HFFc6 (cell line): ENCODE measurements at places on chromosomes 7 and 10.

- DNase-seq = no peak
These were observed 18.0 kb upstream of the NPVF start for GRCh38 chr7:25246306-25246705.

- DNase-seq = peak; percentile 100
These were observed 11.7 kb upstream of the VIM start for GRCh38 chr10:17216217-17216900.

DNA sequence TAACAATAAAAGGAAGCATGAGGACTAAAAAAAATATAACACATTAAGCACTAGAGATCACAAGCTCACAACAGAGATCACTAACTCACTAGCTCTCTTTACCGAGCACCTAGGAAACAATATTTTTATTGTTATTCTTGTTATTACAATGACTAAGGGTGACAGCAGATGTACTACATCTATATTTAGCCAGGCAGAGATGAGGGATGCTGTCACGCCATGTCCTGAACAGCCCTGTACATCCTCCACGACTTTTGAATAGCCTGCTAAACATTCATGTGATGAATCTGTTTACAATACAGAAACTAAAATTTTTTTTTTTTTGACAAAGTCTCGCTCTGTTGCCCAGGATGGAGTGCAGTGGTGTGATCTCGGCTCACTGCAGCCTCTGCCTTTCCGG is 22.7 kb downstream of the FAM133B start:
- DNase-seq = peak; percentile 6

DNA sequence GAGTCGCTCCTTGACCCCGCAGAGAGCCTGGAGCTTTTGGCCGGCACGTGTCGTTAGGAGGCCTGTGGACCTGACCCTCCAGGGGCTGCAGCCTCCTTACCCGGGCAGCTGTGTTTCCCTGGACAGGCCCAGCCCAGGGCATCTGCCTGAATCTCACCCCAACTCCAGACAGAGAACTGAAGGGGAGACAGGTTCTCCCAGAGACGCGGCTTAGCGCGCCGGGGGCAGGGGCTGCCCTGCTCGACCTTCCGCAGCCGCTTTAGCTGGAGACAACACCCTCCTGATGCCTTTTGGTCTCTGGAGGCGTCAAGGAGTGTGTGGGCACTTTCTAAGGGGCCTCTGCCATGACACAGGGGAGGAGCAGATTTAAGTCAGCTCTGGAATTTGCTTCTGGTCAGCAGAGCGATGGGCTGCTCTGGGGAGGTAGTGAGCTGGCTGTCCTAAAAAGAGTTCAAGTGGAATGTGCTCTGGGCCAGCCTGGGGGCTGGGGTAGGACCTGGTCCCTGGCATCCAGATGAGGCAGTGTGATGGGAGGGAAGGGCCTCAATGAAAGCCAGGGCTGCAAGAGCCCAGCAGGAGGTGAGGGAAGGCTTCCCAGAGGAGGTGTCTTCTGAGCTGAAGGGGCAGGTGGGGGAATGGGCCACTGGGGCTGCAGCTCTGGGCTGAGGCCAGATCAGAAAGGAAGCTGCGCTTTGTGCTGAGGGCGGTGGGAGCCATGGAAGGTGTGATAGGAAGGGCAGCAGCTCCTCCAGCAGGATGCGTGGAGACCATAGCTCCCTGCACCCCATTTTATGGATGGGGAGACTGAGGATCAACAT is 5.8 kb downstream of the GRIFIN start:
- no peak for DNase-seq

DNA sequence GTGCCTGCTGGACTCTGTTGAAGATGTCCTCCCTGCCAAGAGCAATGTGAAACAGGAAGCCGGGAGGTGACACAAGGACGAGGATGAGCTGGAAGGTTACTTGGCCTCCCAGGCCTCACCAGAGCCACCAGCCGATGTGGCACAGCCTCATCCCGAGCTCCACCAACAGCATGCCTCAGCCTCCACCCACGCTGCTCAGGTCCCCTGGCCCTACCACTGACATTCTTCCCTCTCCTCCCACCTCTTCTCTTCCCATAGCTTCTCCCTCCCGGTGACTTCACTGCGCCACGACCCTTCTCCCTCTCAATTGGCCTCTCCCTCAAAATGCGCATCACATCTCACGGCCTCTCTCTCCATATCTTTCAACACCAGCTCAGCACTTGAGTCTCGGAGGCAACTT is 249.9 kb downstream of the SKAP2 start:
- no peak for DNase-seq

DNA sequence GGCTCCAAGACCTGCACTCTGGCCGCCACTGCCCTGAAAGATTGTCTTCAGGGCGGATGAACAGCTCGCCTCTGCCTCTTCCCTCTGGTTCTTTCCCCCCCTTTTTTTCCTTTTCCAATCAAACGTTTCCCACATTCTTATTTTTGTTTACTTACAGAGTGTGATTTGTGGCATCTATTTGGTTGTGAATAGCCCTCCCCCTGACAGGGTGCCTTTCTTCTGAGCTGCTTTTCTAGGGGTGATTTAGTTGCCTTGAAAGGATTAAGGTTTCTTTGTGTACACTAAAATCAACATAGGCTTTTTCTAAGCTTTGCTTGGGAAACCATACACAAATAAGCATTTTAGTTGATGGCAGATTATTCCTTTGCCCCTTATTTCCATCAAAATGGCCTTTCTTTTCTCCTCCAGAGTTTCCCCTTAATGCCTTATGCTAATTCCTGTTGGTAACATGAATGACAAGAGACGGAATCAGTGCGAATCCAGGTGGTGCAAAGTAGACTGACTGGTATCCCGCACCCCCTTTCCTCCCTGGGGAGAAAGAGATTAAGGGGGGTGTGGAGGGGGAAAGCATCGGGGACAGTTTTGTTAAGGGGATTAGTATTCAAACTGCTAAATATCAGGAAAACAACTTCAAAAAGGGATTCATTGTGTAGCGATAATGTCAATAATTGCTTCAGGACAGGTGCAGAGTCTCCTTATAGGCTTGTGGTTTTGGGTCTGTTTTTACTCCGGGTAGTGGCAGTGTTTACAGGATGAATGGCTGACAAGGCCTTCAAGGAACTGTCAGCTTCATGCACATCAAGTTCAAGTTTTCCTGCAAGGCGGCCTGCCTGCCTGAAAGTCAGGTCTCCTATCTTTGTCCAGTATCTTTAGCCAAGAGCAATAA is 431.6 kb upstream of the GALNT17 start:
- no peak for DNase-seq

DNA sequence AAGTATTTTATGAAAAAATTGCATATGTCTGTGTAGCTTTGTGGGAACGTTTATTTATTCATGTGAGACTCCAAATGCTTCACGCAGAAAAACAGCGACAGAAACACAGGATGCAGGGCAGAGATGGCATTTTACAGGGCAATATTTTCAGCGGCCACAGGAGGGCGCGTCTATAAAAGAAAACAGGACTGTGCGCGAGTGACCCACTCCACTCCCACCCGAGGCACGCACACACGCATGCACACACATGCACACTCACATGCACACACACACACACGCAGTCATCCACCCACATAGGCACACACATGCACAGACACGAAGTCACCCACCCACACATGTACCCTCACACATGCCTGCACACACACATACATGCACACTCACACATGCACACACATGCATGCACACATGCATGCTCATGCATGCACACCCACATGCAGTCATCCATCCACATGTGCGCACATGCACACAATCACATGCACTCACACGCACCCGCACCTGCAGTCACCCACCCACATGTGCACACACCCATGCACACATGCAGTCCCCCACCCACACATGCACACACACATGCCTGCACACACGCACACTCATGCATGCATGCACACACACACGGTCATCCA is 96.3 kb downstream of the DNAJB6 start:
- DNase-seq = peak; percentile 38

DNA sequence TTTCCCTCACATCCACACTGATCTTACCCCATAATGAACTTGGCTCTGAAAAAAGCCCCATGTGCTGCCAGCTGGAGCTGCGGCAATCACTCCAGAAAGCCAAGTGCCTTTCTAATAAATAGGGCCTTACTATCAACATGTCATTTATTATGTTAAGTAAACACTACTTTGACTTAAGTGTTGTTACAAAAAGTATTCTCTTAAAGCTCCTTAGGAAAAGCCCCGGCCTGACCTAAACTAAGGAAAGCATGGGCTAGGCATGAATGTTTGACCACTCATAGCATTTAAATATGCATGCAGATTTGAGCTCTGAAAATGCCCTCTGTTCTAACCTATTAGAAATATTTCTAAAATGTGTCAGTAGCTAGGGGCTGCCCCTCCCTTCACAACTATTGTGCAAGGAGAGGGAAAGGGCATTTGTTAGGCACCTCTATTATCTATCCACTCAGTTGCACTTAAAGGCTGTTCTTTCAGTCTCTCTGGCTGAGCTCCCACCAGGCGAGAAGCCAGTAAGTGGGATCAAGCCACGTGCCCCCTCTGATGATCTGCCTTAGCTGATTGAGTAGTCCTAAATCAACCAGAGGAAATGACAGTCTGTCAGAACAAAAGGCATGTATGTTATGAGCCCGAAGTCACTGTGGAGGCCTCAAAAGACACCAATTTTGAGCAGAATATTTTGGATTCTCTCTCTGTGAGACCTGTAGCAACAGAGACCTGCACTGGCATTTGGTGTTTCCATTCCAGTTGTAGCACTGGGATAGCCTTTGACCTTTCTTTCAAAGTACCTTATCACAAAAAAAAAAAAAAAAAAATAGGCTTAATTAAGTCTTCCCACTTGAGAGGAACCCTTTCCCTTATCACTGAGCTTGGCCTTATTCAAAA is 77.1 kb downstream of the ITGB8 start:
- peak; percentile 3 for DNase-seq

- no peak for DNase-seq
These were observed 229.3 kb upstream of the PRSS58 start for GRCh38 chr7:142487124-142487523.

DNA sequence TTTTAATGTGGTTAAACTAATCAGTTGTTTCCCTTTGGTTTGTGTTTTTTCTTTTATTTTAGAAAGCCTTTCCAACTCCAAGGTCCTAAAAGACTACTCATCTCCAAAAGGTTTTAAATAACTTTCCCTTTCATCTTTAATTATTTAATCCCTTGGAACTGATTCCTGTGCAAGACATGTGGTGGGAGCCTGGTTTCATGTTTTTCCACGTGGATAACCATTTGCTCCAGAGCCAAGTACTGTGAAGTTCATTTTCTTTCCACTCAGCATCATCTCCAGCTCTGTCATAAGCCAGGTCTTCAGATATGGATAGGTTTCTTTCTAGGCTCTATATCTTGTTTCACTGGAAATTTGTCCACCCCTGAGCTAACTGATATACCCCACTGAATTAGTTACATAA is 16.7 kb downstream of the PPP1R3C start:
- DNase-seq = no peak

DNA sequence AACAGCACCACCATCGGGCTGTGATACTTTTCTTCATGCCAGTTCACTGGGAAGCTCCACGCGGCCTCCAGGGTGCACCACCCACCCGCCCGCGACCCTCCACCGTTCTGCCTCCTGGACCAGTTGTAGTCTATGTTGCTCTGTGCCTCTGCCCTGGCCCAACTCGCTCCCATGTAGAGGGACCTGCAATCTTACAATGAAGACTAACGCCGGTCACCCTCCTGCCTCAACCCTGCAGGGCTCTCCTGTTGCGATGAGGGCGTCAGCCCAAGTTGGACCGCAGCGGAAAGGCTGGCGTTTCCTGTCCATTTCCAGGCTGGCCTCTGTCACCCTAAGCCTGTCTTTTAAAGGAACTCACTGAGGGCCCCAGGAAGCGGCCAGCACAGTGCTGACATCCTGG is 34.9 kb downstream of the IL15RA start:
- DNase-seq = no peak

GRCh38 chr7:158043551-158044481 is 543.8 kb downstream of the PTPRN2 start:
- DNase-seq = no peak

DNA sequence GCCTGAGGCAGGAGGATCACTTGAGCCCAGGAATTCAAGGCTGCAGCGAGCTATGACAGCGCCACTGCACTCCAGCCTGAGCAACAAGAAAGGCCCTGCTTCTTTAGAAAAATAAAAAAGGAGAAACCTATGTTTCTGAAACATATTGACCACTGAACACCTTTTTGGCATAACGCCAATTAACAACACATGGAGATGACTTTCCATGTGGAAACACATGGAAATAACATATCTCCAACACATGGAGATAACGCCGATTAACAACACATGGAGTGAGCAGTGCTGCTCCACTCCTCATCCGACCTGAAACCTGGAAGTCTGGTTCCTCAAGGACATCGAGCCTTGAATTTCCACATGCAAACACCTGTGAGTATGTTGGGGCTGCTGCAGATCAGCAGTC is 126.9 kb downstream of the KCNMA1 start:
- DNase-seq = no peak

GRCh38 chr10:77898323-77899079 is 28.1 kb downstream of the DLG5 start:
- no peak for DNase-seq

DNA sequence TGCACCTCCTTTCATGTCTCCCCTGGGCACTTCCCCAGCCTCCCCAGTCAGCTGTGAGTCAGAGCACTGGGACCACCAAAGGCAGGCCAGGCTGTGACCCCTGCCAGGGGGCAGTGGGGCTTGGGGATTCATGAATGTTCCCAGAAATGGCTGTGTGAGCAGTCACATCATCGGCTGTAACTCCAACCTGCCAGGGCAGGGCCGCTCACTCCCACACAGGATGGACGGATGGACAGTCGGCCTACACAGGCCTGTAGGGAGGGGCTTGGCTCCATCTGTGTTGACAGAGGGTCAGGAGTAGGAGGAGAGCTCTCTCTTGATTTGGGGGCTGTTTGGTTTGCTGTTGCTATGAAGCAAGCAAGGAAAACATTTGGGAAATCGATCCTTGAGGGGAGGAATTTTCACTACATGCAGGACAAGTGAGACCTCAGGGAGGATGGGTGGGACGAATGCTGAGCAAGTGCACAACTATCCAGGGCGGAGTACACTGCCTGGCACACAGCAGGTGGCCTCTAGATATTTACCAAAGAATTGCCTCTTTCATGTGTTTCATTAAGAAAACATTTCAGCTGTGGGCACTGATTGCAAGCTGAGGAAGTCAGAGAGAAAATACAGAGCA is 2.9 kb upstream of the IGFBP1 start:
- DNase-seq = no peak

DNA sequence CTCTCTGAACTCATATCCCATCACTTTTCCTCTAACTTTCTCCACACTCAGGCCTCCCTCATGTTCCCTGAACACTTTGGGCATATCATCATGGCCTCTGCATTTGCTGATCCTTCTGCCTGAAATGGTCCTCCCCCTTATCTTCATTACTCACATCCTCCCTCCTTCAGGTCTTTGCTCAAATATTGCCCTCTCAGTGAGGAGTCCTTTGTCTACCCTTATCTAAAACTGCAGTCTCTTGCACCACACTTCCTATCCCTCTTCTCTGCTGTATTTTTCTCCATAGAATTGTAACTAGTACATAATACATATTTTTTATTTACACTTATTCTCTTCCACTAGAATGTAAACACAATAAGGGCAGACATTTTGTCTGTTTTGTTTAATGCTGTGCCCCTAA is 41.7 kb downstream of the DNAJC1 start:
- DNase-seq = no peak

GRCh38 chr10:120999868-121000267 is 148.7 kb downstream of the WDR11 start:
- DNase-seq = no peak

GRCh38 chr7:41003611-41003940 is 699.3 kb downstream of the INHBA start:
- no peak for DNase-seq

GRCh38 chr7:141455723-141456122 is 95.5 kb upstream of the AGK start:
- no peak for DNase-seq

GRCh38 chr7:16579216-16579615 is 52.6 kb downstream of the LRRC72 start:
- no peak for DNase-seq

- DNase-seq = no peak
These were observed 892.9 kb downstream of the LRMDA start for GRCh38 chr10:76324283-76324682.
